ENCODE measurements at places on chromosomes 5 and 9.
A peak's percentile ranks its signal among the peaks of the same experiment; 100 is the strongest.

- peak; percentile 41 for DNase-seq
Observed at GRCh38 chr5:33340195-33340594, 100.6 kb upstream of the TARS1 start.

GRCh38 chr9:127810378-127811187 is 7.9 kb downstream of the FPGS start:
- DNase-seq, result no peak

DNA sequence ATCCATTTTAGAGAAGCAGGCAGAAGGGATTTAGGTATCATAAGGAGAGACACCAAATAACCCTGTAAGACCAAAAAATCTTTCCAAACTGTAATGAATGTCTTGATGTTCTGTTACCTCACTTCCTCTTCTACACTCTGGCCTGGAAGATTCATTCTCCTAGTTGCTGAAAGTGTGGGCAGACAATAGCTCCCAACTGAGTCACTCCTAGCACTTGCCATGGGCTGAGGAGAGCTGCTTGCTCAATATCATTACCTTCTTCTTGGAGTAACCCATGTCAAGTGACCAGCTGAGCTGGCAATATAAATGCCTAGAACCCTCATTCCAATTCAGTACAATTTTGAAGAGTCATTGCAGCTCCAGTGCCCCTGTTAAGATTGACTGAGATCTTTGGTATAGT is 1985.5 kb upstream of the CDH6 start:
- DNase-seq, result no peak

- DNase-seq, result no peak
Observed at GRCh38 chr5:143201589-143201988, 201.9 kb downstream of the NR3C1 start.

GRCh38 chr9:103707181-103707580 is 386.9 kb upstream of the SMC2 start:
- DNase-seq, result no peak

- no peak for DNase-seq
Observed at GRCh38 chr5:35876454-35876853, 19.8 kb downstream of the IL7R start.

DNA sequence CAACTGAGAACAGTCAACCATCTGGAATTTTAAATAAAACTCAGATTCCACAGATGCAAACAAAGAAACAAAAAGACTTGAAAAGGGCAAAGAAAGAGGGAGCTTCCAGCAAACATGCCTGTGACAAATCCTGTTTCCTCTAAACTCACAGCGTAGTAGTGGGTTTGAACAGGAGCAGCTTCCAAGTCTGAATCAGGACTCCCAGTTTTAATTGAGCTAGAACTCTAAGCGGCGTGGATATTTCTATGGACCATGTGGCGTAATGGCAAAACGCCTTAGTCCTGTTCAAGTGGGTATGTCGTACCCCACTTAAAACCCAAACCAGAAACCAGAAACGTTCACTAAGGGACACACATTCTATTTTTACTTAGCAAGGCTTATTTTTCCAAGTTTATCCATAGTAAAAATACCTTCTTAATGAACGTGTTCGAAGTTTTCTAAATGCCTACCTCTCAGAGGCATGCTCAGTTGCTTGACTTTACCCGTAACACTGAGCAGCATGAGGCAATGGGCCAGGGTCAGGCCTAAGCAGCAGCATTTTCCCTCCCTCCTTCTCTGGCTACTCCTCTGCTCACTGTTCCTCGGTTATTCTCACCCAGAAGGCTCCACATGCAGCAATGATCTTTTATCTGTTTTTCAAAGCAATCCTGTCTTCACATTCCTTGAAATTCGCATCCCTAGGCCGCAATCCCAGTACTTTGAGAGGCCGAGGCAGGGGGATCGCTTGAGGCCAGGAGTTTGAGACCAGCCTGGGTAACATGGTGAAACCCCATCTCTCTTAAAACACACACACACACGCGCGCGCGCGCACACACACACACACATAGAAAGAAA is 77.9 kb downstream of the FNBP1 start:
- peak; percentile 40 for DNase-seq

DNA sequence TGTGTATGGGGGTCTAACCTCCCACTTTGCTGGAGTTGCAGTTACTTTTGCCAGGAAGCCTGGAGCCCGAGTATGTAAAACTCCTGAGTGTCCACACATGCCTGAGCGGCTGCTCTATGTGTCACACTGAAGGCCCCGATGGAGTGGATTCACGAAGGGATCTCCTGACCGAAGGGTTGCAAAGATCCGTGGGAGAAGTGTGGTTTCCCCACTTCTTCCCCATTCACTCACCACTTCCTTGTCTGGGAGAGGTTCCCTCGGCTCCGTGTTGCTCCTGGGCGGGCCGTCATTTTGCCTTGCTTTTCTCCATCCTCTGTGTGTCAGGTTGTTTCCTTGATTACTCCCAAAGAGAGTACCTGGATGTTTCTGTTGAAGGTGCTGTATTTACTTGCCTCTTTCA is 16.2 kb upstream of the IL3 start:
- DNase-seq, result no peak
